ENCODE measurements at places on chromosomes 1 and 21.
A peak's percentile ranks its signal among the peaks of the same experiment; 100 is the strongest.

DNA sequence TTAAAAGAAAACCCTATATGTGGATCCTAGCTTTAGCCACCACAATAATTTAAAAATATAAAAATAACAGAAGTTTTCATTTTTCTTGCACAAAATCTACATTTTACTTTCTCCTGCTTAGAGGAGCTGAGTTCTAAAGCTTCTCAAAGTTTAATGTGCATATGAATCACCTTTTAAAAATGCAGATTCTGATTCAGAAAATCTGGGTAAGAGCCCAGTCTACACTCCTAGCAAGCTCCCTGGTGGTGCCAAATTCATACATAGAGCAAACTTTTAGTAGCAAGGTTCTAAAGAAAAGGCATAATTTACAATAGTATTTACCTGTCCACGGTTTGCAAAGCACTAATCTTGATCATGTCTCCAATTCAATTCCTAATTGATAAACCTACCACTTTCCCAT, 19.3 kb downstream of the RSBN1 start:
- no peak for DNase-seq

GRCh38 chr1:238129677-238130076, 239.0 kb upstream of the ZP4 start:
- DNase-seq, result no peak

GRCh38 chr1:169877800-169878491, 15.8 kb downstream of the SCYL3 start:
- no peak for DNase-seq

DNA sequence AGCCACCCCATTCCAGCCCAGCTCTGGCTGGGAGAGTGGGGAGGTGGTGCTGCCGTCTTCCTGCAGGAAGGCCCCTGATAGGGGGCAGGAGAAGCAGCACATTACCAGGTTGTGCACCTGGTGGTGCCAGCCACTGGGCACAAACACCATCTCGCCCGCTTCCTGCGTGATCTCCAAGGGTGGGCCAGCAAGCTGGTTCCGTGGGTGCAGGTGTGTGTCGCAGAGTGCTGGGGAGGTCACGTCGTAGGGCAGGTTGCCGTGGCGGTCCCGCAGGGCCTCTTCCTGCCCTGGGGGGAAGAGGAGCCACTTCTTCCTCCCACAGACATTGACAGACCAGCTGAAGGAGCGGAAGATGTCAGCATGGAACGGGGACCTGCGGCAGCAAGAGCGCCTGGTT, 1.8 kb downstream of the JMJD4 start:
- no peak for DNase-seq

DNA sequence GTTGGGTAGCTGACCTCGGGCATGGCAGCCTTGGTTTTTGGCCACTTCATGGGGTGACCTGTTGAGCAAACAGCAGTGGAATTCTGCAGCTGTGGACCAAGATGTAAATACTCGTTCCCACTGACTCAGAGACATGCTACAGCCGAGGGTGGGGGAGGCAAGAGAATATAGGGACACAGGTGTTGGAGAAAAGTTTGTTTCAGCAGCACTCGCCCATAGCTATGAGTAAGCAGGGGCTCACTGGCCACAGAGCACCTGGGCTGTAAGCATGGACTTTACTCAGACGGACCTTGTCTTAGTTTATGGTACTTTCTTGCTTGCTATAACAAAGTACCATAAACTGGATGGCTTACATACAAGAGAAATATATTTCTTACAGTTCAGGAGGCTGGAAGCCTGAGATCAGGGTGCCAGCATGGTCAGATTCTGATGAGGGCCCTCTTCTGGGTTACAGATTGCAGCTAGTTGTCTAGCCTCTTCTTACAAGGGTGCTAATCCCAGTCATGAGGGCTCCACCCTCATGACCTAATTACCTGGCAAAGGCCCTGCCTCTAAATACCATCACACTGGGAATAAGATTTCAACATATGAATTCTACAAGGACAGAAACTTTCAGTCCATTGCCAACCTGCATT, 437.2 kb upstream of the DAB1 start:
- DNase-seq, result no peak

GRCh38 chr1:169708647-169709046, 2.8 kb downstream of the SELL start:
- DNase-seq, result no peak

DNA sequence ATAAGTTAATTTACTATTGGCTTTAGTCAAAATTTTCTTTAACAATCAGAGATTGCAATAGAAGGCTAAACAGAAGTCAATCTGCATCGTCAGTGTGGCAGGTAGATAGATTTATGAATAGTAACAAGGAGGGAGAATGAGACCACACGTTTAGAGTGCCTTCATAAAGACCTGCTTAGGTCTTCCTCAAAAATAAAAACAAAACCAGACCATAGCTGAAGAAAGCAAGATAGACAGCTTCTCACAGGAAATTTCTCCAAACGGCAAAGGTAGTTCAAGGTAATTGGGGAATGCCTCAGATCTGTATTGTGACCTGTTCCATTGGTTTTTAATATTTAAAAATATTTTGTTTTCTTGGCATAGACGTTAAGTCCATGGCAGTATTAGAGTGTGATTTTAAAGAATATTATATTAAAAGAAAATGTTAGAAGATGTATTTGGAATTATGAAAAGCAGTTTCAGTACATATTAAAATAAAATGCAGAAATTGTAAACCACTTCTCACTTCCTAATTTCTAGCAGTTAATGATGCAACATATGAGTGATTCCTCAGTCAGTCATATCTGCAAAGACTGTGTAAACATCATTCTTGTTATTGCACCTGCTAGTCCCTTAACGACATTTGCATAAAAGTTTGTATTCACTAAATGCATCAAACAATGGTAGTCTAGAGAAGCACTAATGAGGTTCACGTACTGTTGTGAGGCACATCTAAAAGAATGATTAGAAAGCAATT, 278.0 kb downstream of the HLX start:
- DNase-seq, result peak; percentile 63

DNA sequence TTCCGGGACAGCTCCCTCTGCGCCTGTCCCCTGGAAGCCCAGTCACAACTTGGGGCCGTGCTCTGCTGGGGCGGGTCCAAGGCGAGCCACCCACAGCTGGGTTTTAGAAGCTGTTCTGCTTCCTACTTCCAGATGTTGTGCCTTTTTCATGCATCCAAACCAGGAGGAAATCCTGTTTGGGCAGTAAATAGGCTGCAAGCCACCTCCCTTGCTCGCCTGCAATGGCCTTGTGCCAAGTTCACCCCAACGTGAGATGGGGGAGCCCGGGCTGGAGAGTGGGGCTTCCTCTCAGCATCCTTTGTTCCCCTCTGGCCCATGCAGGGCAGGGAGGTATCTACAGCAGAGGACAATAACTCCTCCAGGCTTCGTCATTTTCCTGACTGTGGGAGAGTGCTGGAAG, 73.2 kb downstream of the DMRTB1 start:
- DNase-seq, result no peak

DNA sequence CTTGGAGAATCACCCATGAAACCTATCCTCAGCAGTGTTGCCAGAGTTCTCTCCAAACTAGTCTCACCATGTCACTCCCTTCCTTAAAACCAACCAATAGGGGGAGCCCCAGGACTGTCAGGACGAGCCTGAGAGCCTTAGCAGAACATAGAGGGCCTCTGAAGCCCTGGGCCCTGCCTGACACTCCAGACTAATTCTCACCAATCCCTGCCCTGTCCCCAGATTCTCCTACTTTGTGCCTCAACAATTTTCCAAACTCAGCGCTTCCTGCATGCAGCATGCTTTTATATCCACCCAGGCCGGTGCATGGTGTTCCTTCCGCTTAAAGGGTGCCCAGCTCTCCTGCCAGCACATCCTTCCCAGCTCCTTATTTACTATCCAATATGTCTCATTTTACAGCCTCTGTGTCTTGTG, 42.7 kb downstream of the HSD3B1 start:
- DNase-seq, result peak; percentile 80

DNA sequence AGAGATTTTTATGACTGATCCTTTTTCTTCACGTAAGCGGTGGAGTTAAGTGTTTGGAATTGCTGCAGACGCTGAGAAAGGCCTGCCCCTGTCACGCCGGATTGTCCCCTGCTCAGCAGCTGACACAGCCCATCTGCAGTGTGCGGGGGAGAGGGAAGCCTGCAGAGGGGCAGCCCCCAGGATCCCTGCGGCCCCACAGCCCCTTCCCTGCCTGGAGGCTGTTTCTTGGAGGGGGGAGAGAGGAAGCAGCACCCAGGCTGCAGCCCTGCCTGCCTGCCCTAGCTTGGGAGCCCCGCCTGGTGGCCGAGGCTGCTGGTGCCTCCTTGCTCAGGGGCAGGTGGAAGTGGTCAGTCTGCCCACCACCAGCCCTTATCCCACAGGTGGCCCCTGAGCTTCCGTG, 50.7 kb downstream of the PRDM16 start:
- DNase-seq, result no peak

GRCh38 chr1:27621051-27621920, 13.7 kb downstream of the FGR start:
- no peak for DNase-seq

DNA sequence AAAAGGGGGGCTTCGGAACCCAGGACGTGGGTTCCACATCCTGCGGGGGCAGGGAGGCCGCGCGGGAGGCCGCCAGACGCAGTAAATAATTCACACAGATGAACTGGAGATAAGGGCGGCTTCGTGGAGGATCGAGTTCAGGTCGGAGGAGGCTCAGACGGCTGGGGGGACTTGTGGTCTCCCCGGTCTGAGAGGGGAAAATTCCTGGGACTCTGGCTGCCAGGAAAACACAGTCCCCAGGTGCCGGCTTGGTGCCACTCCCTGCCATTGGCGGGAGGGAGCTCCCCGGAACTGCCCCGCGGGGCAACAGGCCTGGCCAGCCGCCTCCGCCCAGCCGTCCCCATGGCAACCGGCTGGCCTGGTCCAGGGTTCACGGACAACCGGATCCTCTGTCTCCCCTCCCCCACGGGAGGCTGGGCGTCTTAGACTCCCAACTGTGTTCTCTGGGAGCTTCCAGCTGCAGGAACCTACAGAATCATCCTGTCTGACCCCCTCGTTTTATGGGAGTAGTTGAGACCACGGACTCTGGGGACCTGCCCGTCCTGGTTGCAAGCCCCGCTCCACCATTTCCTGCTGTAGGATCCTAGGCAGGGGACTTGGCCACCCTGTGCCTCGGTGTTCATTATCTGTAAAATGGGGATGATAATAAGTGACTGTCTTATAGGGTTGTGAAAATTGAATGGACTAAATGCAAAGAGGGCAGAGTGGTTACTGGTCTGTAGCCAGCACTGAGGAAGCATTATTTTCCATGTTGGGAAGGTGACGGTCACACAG, 9.6 kb downstream of the CAMK2N1 start:
- DNase-seq, result no peak

- no peak for DNase-seq
These were observed 74.4 kb downstream of the RWDD3 start for GRCh38 chr1:95308276-95309030.

DNA sequence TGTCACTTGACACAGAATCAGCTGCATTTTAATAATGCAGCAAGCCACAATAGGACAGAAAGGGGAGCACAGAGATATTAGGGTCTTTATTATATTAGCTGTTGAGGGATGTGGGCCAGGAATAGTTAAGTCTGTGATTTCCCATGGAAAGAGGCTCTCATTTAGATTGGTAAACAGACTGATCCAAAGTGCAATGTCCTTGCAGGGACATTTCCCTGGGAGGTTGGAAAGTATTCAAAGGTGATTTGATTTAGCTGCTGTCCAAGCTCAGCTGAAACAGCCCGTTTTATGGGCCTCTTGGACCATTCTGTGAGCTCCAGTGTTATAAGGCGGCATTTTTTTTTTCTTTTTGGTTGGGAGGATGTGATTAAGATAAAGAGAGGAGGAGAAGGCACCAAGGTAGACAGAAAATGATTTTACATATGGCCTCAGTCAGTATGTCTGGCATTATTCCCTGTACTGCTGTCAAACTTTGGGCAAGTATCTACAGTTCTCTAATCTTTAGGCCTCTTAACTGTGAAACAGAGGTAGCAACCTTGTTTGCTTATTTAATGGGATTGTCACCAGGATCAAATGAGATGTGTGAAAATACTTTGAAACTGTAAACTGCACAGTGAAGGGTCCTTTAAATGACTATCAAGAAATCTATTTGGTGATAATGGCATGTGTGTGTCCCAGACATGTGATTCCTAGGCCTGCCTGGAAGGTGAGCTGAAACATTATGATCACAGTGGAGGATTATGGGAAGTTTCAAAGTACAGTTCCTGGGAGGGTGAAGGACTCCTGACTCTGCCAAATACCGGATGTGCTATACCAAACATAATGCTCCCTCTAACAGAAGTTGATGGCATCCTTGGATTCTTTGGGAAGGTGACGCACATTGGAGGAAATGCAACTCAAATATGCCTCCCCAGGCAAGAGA, 62.2 kb downstream of the NOS1AP start:
- DNase-seq, result no peak

DNA sequence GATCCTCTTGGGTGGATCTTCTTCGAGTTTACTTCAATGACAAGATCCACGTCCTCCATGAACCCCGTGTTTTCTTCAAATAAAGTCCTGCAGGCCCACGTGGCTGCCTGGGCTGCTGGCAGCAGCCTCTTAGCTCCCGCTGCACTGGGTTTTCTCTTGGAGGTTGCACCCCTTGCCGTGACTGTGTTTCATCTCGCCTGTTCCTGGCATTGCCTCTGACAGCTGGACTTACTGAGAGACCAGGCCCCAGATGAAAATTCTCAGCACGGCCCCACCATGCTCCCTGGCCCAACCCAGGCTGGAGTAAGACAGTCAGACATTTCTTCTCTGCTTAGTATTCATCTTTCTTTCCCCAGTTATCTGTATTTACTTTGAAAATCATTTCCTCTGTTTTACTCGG, 274.8 kb upstream of the RUNX1 start:
- no peak for DNase-seq

GRCh38 chr1:154337253-154337894, 12.0 kb downstream of the ATP8B2 start:
- DNase-seq, result no peak

- DNase-seq, result no peak
These were observed 480.4 kb upstream of the USP24 start for GRCh38 chr1:55695552-55695951.

DNA sequence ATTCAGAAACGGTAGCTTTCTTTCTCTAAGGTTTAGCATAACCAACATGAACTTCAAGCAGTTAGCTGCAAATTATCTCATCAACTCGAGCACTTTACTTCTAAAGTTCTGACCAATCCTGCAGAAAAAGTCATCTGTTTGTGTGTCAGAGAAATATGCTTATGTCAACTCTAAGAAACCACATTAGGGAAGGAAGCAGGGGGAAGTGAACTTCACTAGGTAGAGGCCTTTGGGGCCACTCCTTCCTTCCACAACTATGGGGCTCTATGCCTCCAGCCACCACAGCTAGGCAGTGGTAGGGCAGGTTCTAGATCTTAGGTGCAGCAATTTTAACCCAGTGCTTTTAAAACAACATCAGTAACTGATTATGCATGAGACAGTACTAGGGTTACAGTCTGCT, 375.9 kb downstream of the DSCAM start:
- DNase-seq, result no peak

DNA sequence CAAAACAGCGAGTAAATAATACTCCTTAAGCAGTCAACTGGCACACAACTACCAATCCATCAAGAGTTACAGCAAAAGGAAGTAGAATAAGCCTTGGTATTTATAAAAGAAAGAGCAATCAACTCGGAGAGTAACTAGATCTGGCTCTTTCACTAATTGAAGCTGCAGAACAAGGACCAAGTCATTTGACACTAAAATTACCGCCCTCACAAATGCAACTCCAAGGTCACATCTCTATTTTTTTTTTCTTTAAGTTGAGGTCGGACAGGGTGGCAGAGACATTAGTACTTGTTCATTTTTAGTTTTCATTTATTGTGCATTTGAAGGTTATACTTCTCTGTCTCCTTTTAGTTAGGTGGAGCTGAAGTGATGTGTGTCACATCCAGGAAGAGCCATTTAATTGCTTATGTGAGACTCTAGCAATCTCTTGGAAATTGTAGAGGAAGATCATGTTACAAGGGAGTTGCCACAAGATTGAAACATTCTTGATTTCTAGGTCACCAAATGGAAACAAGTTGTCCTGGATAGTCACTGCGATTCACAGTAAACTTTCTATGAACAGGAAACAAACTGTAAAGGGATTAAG, 138.1 kb upstream of the ADAMTS5 start:
- DNase-seq, result no peak

All from NCI-H1436 (cell line).